ENCODE measurements at places on chromosomes 7 and 10.

DNA sequence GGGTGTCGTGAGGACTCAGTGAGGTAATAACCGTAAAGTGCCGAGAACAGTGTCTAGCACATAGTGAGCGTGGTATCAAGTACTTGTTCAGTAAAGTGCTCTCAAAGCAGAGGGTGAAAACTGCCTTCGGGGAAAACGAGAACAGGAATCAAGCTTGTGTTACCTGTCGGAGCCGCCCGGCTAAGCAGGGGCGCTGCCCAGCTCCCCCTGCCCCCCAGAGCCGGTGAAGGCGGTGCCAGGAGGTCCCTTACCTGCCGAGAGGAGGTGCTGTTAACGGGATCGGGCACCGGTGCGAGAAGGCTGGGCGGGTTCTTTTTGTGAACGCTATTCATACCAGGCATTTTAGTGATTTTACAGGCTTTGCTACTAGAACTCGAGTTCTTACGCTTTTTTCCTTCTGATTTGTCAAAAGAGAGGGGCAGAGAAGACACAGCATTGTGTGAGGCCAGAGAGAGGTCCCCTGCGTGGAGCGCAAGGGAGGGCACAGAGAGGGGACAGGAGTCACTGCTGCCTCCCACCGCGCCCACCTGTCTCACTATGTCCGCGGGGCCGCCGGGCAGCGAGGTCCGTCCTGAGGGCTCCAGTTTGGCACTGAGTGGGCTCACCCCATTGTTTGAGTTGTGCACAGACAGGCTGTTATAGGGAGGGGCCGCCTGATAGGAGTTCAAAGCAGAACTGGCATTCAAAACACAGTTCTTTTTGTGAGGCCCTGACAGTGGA is 32.5 kb upstream of the EFCAB10 start:
- DNase-seq: no peak

- peak; percentile 54 for DNase-seq
Observed at GRCh38 chr10:6089334-6090219, 743 bp downstream of the RBM17 start.

DNA sequence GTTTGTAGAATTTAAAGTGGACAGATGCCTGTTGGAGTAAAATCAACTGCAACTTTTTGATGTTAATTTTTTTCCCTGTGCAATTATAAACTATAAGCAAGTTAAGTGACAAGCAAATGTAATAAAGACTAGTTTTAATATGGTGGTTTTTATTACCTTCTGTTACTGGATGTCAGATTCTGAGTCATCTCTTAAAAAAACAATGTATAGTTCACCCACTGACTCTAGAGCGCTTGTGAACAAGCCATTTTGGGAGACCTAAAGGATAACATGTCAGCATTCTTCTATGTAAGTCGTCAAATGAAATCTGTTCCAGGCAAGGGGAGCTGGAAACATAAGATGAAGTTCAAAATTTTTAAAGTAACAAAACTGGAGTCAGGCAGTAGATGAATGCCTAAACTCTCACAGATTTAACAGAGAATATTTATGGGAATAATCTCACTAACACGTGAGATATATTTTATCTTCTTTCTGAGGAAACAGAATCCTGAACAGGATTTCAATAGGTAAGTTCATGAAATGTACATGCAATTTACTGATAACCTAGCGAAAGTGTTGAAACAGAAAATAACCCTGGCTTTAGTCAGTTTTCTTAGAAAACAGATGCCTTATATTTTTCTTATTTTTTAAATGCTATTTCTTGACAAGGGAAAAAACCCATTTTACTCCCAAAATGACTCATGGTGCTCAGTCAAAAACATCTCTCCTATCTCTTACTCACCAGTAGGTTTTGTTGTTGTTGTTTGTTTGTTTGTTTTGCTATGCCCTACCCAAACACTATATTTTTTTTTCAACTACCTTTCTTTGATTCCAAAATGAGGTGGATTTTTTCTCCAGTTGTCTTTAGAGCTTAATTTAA is 91.7 kb downstream of the SLC39A12 start:
- DNase-seq: no peak

DNA sequence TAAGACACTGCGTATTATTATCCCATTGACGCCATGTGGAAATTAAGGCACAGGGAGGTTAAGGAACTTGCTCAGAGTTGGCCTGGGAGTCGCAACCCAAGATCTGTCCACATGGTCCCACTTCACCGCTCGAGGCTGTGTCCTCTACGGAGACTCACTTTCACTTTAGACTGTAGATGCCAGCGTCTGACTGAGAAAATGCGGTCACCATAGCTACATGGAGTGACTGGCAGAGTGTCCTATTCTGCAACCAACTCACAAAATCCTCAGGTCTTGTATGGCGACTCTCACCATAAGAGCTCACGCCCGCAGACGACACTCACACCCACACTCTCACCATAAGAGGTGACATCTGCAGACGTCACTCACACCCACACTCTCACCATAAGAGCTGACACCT is 257.9 kb downstream of the PTPRN2 start:
- DNase-seq: no peak

- DNase-seq: no peak
Observed at GRCh38 chr10:29878492-29878891, 180.9 kb downstream of the JCAD start.
